A549 treated with AZD2906 at 1 μM for 4 hours (cell line): ENCODE measurements at places on chromosomes 1 and 21. TPM values are rescaled to one million over a fixed set of nuclear protein-coding genes. Genes with fewer than 3 reads are reported as not detected.

CACHD1 gene
- 1.3 to 1.6 TPM (median 1.3 TPM) in 5 replicates for total RNA-seq

ZFP69B gene
- total RNA-seq, result 1.1 to 2.0 TPM (median 1.7 TPM) in 5 replicates

KIF14 gene
- total RNA-seq, result 6.9 to 11.2 TPM (median 9.2 TPM) in 5 replicates

ATF3 gene
- total RNA-seq, result 20.9 to 33.9 TPM (median 29.0 TPM) in 5 replicates

LAMB3 gene
- 18.5 to 23.0 TPM (median 20.3 TPM) in 5 replicates for total RNA-seq

NIBAN1 gene
- total RNA-seq, result 0.72 to 1.1 TPM (median 0.79 TPM) in 5 replicates

KRTAP11-1 gene
- total RNA-seq, result not detected in 5 replicates
